Activated T-cell treated with anti-CD3 and anti-CD28 coated beads, Interleukin-2, amount 50 U/mL, for 4 hours (primary cell): ENCODE measurements at places on chromosomes 1 and 21.
A peak's percentile ranks its signal among the peaks of the same experiment; 100 is the strongest.

- DNase-seq = no peak
Measured at GRCh38 chr1:186102547-186103148, 272.4 kb downstream of the TPR start.

DNA sequence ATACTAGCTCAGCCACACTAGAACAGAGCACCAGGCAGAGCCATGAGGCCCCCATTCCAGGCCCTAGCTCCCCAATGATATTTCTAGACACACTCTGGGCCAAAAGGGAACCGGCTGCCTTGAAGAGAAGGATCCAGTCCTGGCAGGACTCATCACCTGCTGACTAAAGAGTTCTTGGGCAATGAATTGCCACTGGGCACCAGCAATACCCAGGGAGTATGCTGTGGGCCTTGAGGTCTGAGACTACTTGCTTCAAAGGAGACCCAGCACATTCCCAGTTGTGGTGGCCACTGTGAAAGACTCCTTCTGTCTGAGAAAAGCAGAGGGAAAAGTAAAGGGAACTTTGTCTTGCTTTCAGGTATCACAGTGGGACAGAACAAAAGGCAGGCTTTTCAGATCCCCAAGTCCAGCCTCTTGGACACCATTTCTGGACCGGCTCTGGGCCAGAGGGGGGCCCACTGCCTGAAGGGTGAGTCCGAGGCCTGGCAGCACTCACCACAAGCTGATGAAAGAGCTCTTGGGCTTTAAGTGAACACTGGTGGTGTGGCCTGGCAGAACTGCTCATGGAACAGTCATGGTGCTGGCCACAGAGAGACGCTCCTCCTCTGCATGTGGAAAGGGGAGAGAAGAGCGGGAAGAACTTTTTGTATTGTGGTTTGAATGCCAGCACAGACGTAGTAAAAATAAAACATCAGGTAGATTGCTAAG, 72.5 kb downstream of the CDC42BPA start:
- DNase-seq = no peak

DNA sequence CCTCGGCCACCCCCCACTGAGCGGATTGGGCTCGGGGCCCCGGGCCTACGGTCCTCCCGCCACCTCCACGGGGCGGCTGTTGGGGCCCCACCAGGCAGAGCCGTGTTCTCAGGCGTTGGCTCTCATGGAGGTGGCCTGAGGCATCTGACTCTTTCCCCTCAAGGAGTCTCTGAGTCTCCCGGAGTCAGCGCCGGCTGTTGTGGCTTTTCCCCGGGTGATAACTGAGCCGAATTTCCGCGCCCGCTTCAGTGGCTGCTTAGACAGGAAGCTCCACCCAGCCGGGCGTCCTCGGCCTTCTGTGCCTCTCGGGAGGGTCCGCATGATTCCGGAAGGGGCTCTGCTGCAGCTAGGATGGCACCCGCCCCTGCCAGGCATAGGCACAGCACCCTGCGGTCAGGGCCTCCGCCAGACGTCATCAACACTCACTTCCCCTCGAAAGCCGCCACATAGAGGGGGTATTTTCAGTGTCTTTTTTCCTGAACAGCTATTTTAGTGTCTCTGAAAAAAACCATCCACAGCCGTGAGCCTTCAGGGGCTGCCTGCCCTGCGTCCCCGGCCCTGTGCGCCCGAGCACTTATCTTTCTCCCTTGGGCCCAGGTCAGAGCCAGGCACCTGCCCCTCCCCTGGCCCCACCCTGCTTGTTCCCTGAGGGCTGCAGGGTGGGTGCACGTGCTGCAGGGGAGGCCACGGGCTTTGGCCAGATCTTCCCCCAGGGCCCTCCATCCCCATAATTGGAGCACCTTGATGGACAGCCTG, 72.9 kb downstream of the SKI start:
- peak; percentile 88 for DNase-seq

- no peak for DNase-seq
Measured at GRCh38 chr1:8076176-8076575, 50.1 kb upstream of the ERRFI1 start.

DNA sequence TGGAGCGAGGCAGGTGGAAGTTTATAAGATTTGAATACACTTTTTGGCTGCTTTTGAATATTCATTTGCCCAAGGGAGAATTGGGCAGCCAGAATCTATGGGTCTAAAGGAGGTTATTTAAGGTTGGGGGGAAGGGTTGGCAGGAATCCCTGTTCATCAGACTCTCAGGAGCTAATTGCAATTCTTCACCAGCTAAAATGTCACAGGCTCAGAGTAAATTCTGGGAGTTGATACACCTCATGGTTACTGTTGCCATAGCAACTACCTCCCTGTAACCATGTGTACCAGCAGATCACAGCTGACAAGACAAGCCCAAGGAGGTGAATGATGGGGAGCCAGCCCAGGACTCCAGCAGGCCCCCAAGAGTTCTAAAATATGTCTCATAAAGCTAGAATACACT, 75.5 kb downstream of the CAMK2N1 start:
- DNase-seq = no peak

GRCh38 chr21:42276076-42276475, 39.1 kb downstream of the TFF3 start:
- DNase-seq = no peak

DNA sequence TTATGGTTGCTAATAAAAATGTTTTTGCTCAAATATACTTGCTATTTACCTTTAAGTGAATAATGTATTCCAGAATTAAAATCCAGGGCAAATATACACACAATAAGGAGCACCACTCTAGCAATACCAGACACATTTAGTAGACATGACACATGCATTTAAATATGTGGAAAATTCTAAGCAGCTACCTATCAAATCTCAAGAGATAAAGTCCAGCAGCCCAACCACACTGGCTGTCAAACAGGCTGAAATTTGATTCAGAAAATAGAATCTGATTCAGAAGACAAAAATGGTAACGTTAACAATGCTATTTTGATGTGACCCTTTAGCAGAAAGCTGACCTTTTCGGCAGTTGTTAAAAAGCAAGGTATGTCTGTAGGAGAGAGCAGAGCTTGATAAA, 42.3 kb downstream of the PLEKHO1 start:
- DNase-seq = no peak

- no peak for DNase-seq
Measured at GRCh38 chr21:29557931-29558725, 259.4 kb downstream of the BACH1 start.

DNA sequence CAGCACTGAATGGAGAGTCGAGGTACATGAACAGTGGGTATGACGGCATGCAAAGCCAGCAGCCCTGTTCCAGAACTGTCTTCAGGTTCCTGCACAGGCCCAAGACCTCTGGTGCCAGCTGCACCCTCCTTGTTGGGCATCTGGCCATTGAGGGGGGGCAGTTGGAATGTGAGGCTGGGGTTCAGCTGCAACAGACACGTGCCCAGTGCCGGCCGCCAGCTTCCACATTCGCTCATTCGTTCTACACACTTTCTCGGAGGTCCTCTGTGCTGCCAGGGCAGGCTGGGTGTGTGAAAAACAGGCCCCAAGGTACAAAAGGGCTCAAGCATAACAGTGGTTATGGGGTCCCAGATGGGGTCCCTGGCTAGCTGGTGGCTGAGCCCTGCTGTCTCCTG, 37.9 kb upstream of the SLC19A1 start:
- no peak for DNase-seq

- DNase-seq = no peak
Measured at GRCh38 chr1:155083052-155083541, 4.5 kb downstream of the EFNA3 start.

GRCh38 chr1:21550866-21551475, 41.7 kb downstream of the ALPL start:
- DNase-seq = no peak

- DNase-seq = no peak
Measured at GRCh38 chr1:54489627-54490250, 58.3 kb upstream of the ACOT11 start.

DNA sequence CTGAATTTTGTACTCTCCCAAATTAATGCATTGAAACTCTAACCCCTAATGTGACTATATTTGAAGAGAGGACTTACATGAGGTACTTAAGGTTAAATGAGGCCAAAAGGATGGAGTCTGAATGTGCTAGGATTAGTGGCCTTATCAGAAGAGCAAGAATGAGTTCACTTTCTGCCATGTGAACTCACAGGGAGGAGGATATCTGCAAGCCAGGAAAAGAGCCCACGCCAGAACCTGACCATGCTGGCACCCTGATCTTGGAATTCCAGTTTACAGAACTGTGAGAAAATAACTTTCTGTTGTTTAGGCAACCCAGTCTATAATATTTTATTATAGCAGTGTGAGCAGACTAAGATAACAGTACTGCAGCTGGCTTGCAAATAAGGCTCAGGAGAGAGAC, 12.2 kb upstream of the FASLG start:
- no peak for DNase-seq

DNA sequence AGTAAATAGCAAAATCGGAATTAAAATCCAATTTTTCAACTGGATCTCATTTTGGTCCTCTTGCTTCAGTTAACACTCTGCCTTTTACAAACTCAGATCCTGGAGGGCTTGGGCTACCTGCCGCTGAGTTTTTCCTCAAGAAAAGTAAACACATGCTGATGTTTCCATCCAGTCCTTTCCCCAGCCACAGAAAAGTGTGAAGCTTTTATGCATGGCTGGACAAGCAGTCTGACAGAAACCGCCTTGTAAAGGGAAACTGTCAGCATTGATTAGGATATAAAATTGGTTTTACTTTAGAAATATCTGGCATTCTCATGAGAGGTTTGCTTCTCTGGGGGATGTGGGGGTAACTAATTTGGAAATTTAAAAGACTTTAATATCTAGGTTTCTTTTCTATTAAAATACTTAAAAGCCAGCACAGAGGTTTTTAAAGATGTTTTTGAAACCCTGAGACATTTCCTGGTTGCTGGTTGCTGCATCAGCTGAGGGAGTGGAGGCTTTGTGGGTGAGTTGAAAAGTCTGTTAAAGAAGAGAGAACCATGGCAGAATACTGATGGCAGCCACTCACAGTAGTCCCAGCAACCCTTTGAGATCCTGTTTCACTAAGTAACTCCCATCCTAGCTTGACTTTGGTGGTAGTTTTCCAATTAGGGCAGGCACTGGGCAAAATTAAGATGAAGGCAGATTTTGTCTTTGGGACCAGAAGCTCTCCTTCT, 238.3 kb downstream of the PAPPA2 start:
- no peak for DNase-seq
